ENCODE measurements at places on chromosomes 12 and 14.

GRCh38 chr12:116434155-116435011, 124.8 kb upstream of the MAP1LC3B2 start:
- DNase-seq, result no peak

GRCh38 chr14:77562681-77563080, 53.8 kb downstream of the SPTLC2 start:
- no peak for DNase-seq

DNA sequence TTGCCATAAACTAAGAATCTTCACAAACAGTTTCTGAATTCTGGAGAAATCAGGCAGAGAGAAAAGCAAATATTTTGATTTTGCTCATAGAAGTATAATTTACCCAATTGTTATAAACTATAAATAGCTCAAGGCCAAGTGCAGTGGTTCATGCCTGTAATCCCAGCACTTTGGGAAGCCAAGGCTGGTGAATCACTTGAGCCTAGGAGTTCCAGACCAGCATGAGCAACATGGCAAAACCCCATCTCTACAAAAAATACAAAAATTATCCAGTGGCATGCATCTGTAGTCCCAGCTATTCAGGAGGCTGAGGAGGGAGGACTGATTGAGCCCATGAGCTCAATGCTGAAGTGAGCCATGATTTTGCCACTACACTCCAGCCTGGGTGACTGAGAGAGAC, 19.6 kb upstream of the MMP19 start:
- DNase-seq, result no peak

DNA sequence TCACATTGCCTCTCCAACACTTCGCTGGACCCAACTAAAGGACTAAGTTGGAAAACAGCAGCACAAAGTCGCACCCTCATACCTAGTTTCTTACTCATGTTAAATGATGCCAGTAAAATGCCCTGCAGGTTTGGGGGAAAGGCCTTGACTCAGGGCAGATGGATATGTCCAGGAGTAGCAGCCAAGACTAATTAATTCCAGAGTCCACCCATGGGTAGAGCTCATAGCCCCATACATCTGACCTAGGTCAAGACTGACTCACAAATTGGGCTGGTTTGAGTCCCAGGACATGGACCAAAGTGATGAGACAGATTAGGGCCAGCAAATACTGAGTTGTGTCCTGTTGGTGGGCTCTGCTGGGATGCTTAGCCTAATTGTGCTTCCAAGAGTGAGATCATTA, 224.0 kb upstream of the BTG1 start:
- no peak for DNase-seq
